Posterior cingulate gyrus (tissue), 11 donors: ENCODE measurements at places on chromosomes 7 and 10.

DNA sequence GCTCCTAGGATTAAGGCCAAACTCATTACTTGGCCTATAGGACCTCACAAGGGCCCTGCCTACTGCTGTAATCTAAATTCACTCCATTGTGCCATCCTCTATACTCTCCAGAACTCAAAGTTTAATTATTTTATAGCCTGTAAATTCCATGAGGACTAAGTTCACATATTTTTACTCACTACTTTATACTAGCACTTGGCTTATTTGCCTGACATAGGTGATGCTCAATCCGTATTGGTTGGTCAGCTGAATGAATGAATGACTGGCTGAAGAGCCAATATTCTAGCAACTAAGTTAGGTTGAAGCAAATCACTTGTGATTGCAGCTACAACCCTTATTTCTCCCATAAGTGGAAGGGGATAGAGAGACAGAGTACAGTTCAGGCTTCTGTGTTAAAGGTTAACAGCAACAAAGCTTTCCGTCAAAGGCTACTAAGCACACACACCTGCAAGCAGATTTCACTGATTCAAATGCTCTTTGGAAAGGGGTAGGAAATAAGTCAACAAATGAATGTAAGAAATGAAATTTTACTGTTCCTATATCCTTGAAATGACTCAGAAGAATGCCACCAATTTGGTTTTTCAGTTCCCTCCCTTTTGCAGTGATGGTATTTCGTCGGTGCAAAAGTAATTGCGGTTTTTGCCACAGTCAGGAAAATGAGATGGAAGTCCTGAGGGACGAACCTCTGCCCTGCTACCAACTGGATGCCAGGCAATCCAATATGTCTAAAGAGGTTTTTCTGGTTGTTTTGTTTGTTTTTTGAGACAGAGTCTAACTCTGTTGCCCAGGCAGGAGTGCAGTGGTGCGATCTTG is 120.7 kb downstream of the COL28A1 start:
- no peak for DNase-seq

DNA sequence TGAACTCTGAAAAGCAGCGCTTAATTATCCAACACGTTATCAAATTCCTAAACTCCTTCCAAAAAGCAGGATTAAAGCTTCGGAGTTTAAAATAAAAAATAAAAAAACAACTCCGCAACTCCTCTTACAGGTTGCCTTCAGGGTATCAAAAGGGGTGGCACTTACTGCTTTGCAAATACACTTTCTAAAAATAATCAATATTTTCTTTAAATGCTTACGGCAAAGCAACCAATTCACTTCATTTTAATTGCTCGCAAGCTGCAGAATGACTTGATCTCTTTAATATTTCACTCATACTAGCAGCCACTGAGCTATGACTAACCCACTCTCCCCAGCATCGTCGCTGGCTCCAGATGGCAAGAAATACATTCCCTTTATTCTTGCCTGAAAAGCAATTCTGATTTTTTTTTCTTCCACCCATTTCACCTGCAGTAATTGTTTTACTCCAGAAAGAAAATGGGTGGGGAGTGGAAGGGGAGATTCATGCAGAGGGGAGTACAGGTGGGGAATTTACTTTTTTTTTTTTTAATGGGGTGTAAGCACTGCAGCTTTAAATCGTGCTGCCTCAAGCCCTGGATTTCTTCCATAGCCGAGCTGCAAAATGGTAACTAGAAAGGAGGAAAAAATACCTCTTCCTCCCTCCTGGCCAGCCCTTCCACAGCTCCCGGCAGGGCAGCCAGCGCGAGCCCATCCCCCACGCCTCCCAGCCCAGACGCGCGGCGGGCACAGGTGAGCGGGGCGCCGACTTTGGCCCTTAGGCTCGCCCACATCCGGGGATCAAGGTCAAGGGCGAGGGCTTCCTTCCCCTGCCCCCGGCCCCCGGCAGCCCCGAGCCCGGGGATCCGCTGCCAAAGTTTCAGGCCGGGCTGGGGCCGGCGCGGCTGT is 54.2 kb upstream of the FHIP2A start:
- peak; percentile 21 for DNase-seq

GRCh38 chr7:3657206-3657605 is 356.2 kb downstream of the SDK1 start:
- no peak for DNase-seq

GRCh38 chr7:100475549-100475948 is 3.5 kb downstream of the TSC22D4 start:
- no peak for DNase-seq

GRCh38 chr10:16367621-16368292 is 69.1 kb upstream of the PTER start:
- no peak for DNase-seq

- DNase-seq: no peak
Observed at GRCh38 chr7:40996233-40996677, 706.6 kb downstream of the INHBA start.

- DNase-seq: no peak
Observed at GRCh38 chr10:121675344-121675743, 77.1 kb upstream of the FGFR2 start.

GRCh38 chr7:25765110-25765655 is 386.8 kb upstream of the NFE2L3 start:
- DNase-seq: no peak

GRCh38 chr7:76069238-76069638 is 21.3 kb downstream of the MDH2 start:
- peak; percentile 87 for DNase-seq

DNA sequence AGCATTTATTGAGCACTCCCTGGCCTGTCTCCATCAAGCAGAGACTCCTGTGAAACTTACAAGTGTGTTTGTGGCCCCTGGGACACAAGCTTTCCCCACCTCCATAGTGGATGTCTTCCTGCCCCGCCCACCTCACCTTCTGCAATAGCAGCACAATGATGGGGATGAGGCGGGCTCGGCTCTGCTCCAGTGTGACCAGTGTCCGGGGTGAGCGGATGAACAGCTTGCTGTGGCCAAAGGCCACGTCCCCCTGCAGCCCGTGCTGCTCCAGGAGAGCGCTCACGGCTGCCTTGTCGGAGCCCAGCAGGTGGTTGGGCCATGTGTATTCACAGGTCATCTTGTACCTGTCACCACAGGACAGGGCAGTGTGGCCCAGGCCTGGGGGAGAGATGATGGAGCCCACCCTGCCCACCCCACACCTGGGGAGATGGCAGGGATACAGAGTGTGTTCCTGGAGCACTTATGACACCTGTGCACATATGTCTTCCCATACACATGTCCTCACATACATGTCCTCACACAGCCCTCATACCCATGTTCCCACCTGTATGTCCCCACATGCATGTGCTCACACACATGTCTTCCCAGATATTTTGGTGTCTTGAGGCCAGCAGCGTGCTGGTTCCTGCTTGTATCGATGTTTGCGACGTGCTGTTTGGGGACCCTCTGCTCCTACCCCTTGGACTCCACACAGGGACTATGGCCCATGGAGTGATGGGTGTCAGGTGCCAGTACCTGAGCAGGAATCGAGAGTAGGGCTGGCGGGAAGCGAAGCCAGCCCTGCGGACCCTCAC is 12.7 kb downstream of the MYO1G start:
- no peak for DNase-seq

DNA sequence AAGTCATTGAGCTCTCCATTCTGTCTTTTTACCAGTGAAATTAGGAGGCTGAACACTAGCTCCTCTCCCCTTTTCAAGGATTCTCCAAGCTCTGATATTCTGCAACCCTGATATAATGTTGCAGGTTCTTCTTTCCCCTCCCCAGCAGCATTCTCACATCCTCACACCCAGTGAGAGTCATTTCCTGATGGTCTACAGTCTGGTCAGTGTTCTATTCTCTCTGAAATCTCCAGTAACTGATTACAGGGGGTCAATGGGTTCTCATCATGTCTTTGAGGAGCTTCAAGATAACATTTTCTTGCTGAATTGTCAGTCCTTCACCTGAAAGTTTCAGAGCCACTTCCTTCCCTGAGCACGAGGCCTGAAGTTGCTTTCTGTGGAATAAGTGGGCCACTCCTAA is 299.4 kb downstream of the PTEN start:
- no peak for DNase-seq

DNA sequence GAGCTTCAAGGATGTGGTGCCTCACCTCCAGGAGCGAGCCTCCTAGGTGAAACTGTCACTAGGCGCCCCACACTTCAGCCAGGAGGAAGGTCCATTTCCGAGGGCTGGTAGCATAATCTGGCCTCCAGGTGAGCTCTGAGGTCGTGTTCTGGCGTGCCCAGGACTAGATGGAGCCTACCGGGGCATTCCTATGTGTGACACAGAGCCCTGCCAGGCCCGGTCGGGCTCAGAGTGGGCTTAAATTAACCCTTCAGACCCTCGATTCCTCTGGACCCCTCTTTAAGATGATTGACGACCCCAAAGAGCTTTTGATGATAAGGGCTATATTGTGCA is 233.1 kb downstream of the EBF3 start:
- no peak for DNase-seq

- no peak for DNase-seq
Observed at GRCh38 chr7:53993224-53993623, 549.0 kb upstream of the VSTM2A start.

GRCh38 chr10:89646889-89647657 is 2.0 kb upstream of the PANK1 start:
- no peak for DNase-seq

- DNase-seq: no peak
Observed at GRCh38 chr10:80371467-80371866, 14.9 kb downstream of the DYDC2 start.

GRCh38 chr7:1848013-1848640 is 178.1 kb downstream of the ELFN1 start:
- no peak for DNase-seq

DNA sequence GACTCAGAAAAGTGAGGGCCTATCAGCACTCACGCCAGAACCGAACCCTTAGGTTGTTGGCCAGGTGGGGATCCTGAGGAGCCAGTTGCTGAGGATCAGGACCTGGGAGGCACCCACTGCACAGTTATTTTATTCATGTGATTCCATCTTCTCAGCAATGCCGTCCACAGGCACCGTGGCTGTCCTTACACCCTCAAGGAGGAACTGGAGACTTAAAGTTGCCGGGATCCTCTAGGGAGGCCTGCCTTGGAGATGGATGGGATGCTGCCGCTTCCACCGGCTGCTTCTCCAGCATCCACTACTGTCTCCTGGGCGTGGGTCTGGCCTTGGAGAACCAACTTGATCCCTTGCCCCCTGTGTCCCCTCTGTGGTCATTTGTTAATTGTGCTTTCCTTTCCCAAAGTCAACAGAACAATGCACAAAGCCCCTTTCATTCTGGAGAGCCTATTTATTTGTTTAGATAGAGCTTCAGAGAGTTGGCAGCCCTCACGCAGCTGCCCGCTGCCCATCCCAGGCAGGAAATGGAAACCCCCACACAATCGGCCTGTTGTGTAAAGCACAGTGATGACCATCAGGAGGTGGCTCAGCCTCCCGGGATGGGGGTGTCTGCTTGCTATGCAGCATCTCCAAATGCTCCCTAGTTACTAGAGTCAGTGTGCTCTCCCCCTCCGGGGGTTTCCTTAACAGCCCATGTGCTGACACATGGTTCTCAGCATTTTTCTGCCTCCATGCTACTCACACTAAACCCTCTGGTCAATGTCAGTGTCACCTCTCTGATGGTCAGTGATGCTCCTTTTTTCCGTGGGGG is 52.9 kb upstream of the IGFBP3 start:
- peak; percentile 60 for DNase-seq

DNA sequence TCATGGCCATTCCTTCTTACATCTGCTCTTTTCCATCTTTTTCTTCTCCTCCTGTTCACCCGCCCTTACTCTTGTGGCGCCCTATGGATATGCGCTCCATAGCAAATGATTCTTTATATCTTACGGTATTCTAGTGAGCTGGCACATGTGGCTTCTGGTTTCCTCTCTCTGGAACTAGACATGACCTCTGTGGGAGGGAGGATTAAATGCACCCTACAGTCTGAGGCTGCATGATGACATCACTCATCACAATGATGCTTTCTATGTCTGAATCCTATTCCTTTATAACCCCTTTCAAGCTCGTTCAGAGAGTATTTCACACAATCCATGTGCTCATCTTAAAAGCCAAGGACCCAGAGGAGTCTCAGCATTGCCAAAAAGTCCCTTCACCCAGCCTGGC is 153.3 kb downstream of the EGFR start:
- DNase-seq: no peak

DNA sequence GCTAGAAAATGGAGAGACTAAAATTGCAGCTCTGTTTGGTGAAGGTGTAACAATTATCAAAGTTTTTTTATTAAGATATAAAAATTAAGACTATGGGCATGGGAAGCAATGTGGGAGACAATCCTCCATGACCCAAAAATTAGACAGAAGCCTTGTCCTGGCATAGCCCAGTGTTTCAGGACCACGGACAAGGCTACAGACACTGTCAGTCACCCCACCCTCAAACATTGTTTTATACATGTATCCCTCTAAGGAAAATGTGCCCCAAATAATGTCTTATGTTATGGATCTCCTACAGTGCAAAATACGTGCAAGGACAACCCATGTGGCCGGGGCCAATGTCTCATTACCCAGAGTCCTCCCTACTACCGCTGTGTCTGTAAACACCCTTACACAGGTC is 24.0 kb downstream of the HABP2 start:
- DNase-seq: no peak

DNA sequence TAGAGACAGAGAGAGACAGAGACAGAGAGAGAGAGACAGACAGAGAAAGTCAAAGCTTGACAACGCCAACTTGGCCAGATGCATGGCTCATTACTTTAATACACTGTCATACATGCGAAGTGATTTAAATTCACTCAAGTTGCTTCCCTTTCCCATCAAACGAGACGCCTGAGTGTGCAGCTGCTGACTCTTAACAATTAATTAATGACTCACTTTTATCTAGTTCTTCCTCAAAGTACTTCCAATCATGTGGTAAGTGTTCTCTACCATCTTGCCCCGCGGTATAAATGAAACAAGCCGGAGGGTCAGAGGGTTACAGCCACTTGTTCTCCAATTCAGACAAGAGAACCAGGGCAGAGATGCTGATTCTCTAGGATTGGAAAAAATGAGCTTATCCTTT is 90.8 kb downstream of the SFMBT2 start:
- no peak for DNase-seq

GRCh38 chr10:45460235-45460878 is 86.3 kb downstream of the ALOX5 start:
- no peak for DNase-seq

GRCh38 chr10:130040817-130041330 is 69.8 kb downstream of the C10orf143 start:
- DNase-seq: no peak
